Vagina (tissue), 2 donors: ENCODE measurements at places on chromosomes 6 and 20. TPM values are rescaled to one million over a fixed set of nuclear protein-coding genes. Genes with fewer than 3 reads are reported as not detected.

Gene ZSCAN23
- 0.98 TPM for total RNA-seq

DNA sequence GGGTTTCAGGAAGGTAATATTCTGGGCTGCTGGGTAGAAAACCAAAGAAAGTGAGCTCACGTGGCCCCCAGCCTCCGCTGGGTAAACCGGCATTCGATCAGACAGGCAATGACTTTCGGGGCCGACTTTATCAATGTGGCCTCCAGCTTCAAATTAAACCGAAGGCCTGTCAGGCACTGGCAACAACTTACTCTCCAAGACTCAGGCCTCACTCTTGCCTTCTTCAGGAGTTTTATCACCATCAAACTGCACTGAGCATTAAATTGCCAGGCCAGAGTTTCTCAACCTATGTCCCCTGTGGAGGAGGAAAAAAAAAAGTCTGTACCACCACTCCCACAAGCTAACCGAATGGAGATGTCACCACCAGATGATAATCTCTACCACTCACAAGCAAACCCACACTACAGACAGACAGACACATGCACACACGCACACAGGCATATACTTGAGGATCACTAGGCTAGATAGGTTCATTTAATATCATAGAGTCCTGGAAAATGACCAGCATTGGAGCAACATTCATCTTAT is 1.1 kb upstream of the MBOAT1 start:
- no peaks in the 10 kb centered on the region for H3K36me3 ChIP-seq
- no peak for DNase-seq
- peaks cover 44% of the 10 kb centered on the region for H3K4me1 ChIP-seq
- H3K27me3 ChIP-seq, result no peaks in the 10 kb centered on the region
- H3K27ac ChIP-seq, result peak overlapping the region; percentile 94

DNA sequence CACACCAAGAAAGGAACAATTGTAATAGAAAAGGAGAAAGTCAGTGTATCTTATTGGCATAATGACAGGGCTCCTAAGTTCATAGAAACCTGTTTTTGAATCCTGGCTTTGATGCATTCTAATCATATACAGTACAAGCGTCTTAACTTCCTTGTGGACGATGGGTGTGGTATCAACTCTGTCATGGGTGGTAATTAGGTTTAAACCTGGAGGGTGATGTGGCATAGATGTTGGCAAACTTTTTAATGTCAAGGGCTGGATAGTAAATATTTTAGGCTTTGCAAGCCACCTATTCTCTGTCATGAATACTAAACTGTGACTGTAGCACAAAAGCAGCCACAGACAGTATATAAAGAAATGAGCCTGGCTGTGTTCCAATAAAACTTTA is 138.7 kb upstream of the EDN1 start:
- H3K36me3 ChIP-seq, result no peaks in the 10 kb centered on the region
- no peak for DNase-seq
- H3K4me3 ChIP-seq, result no peak overlapping the region
- H3K27ac ChIP-seq, result no peak overlapping the region

DNA sequence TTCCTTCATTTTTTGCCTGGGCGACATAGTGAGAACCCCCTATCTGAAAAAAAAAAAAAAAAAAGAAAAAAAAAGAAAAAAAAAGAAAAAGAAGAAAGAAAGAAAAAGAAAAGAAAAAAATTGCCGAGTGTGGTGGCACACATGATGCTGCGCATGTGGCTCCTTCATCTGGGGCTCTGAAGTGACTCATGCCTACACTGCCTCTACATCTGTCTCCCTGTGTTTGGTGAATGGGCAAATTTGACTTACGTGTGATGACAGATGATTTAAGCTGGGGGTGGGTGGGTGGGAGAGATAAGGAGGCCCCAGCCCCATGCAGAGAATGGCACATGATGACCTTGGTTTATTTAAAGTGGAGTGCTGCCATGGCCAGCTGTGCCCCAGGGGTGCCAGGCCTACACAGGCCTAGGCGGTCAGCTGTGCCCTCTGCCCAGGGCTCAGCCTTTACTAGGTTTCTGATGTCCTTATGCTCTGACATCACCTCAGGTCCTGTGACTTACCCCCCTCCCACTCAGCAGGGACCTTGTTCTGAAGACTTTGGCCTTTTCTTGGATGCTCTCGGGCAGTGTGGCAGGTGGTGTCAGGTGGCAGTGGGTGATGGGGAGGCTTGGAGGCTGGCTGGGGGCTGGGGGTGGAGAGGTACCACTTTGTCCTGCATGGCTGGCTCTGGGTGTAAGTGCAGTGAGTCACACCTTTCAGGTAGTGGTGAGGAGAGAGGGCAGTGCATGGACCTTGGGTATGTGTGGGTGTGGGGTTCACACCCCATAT is 41.1 kb downstream of the VEGFA start:
- DNase-seq, result no peak
- H3K4me1 ChIP-seq, result no peaks in the 10 kb centered on the region
- no peak overlapping the region for H3K27ac ChIP-seq

- no peak overlapping the region for H3K4me3 ChIP-seq
- H3K27me3 ChIP-seq, result no peaks in the 10 kb centered on the region
- DNase-seq, result no peak
- H3K36me3 ChIP-seq, result no peaks in the 10 kb centered on the region
- H3K4me1 ChIP-seq, result no peaks in the 10 kb centered on the region
- no peak overlapping the region for H3K27ac ChIP-seq
These were observed 136.1 kb upstream of the SULF2 start for GRCh38 chr20:47921408-47921807.

DNA sequence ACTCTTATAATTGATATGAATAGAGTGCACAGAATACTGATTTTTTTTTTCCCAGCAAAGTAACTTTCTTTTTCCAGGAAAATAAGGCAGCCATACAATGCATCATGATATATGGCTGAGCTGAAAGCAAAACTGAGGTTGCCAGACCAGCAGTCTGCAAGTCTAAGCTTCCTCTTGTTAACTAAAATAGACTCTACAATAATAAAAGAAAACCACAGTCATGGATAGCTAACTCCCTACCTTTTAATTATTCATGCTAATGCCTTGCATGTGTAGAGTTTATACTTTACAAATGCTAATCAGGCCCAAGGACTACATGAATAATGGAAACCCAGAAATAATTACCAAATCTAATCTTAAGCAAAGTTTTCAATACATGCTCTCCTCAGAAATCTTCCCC is 47.4 kb downstream of the MAP7 start:
- no peaks in the 10 kb centered on the region for H3K4me1 ChIP-seq
- DNase-seq, result no peak
- H3K4me3 ChIP-seq, result no peak overlapping the region
- no peaks in the 10 kb centered on the region for H3K36me3 ChIP-seq
- H3K27ac ChIP-seq, result no peak overlapping the region
- H3K27me3 ChIP-seq, result no peaks in the 10 kb centered on the region

Gene SDHAF4
- 5.6 TPM for total RNA-seq

GRCh38 chr6:70299456-70299855 is 3.4 kb downstream of the COL9A1 start:
- H3K4me1 ChIP-seq, result no peaks in the 10 kb centered on the region
- DNase-seq, result no peak
- H3K4me3 ChIP-seq, result no peak overlapping the region
- no peaks in the 10 kb centered on the region for H3K36me3 ChIP-seq
- H3K27ac ChIP-seq, result no peak overlapping the region
- no peaks in the 10 kb centered on the region for H3K27me3 ChIP-seq

GRCh38 chr6:135088281-135088680 is 33.7 kb upstream of the HBS1L start:
- no peak overlapping the region for H3K27ac ChIP-seq
- H3K4me3 ChIP-seq, result no peak overlapping the region
- no peaks in the 10 kb centered on the region for H3K4me1 ChIP-seq

Gene UST
- total RNA-seq, result 14.2 TPM

Gene KCNQ2
- 1.2 TPM for total RNA-seq

DNA sequence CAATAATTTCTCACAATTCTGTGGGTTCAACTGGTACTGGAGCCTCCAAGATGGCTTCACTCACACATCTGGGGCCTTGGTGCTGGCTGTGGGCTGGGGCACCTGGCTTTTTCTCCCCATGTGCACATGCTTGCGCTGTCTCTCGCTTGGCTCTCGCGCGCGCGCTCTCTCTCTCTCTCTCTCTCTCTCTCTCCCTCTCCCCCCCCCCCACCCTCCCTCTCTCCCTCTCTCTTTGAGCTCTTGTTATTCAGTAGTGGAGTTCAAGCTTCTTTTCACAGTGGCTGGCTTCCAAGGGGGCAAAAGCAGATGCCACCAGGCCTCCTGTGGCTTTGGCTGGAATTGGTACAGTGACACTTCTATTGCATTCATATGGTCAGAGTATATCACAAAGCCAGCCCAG is 10.8 kb upstream of the TBCC start:
- H3K36me3 ChIP-seq, result no peaks in the 10 kb centered on the region
- DNase-seq, result no peak
- H3K27me3 ChIP-seq, result no peaks in the 10 kb centered on the region
- no peak overlapping the region for H3K27ac ChIP-seq
- H3K4me1 ChIP-seq, result peaks cover 2% of the 10 kb centered on the region

DNA sequence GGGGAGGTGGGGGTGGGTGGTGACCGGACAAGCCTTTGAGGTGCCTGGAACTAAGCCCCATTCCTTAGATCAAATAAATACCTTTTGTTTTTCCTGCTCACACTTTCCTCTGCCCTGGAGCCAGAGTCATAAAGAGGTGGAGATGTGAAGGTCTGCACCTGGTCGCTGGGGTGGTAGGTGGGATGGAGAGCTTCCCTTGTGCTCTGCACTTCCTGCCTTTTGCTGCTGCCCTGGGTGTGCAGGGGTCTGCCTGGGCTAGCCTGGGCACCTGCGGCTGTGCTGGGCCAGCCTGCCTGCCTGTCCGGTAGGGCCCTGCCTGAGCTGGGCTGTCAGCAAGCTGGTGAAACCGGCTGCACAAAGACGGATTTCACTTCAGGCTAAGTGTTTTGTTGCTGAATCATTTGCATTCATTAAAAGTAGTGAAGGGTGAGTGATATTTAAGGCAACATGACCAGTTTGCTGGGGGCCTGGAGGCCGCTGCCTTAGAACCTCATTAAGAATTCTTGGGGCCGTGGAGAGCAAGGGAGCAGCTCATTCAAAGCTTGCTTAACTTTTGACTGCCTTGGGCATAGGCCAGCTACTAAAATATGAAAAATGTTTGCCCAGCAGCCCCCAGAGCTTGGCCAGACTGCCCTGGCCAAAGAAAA is 20.5 kb downstream of the PTK7 start:
- peaks cover 49% of the 10 kb centered on the region for H3K4me1 ChIP-seq
- H3K27me3 ChIP-seq, result no peaks in the 10 kb centered on the region
- no peak for DNase-seq
- H3K4me3 ChIP-seq, result no peak overlapping the region

GRCh38 chr6:34190504-34191122 is 44.7 kb upstream of the GRM4 start:
- no peak overlapping the region for H3K4me3 ChIP-seq
- DNase-seq, result peak; percentile 70
- no peaks in the 10 kb centered on the region for H3K27me3 ChIP-seq
- H3K36me3 ChIP-seq, result no peaks in the 10 kb centered on the region
- no peak overlapping the region for H3K27ac ChIP-seq
- no peaks in the 10 kb centered on the region for H3K4me1 ChIP-seq

DNA sequence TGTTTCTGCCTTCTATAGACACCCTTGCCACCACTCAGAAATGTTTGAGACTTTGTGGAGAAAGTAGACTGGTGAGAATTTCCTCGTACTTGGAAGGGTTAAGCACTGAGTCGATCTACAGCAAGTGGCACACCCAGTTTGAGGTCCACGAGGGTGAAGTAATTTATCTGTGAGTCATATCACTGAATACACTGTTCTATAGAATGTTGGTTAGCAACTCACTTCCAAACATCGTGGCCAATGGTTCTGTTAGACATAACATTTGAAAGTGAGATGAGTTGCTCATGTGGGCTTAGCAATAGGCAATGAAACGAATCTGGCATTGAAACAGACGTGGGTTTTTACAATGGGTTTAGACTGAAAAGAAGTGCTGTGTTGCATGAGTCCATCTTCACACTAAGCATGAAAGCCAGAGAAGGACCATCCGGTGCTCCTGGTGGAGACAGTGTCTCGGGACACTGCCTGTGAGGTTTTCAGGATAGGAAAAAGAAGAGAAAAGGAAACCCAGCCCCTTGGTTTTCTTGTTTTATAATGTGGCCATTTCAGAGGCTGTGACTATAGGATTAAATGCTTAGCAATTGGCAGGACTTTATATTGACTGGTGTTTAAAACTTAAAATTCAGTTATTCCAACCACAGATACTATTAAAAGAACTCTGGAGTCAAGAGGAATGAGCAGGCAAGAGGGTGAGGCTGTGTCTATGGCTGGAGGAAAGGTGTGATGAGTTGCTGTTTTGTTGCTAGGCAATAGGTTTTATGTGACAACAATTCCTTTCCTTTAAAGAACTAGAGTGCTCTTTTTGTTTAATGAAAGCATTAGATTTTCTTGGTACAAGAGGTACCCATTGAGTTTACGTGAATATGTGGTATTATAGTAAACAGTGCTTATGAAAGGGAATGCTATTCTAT is 31.0 kb upstream of the EZR start:
- H3K27me3 ChIP-seq, result no peaks in the 10 kb centered on the region
- peaks cover 33% of the 10 kb centered on the region for H3K4me1 ChIP-seq
- DNase-seq, result no peak
- H3K4me3 ChIP-seq, result no peak overlapping the region
- no peaks in the 10 kb centered on the region for H3K36me3 ChIP-seq

Gene IRF4
- total RNA-seq, result 2.9 TPM

DNA sequence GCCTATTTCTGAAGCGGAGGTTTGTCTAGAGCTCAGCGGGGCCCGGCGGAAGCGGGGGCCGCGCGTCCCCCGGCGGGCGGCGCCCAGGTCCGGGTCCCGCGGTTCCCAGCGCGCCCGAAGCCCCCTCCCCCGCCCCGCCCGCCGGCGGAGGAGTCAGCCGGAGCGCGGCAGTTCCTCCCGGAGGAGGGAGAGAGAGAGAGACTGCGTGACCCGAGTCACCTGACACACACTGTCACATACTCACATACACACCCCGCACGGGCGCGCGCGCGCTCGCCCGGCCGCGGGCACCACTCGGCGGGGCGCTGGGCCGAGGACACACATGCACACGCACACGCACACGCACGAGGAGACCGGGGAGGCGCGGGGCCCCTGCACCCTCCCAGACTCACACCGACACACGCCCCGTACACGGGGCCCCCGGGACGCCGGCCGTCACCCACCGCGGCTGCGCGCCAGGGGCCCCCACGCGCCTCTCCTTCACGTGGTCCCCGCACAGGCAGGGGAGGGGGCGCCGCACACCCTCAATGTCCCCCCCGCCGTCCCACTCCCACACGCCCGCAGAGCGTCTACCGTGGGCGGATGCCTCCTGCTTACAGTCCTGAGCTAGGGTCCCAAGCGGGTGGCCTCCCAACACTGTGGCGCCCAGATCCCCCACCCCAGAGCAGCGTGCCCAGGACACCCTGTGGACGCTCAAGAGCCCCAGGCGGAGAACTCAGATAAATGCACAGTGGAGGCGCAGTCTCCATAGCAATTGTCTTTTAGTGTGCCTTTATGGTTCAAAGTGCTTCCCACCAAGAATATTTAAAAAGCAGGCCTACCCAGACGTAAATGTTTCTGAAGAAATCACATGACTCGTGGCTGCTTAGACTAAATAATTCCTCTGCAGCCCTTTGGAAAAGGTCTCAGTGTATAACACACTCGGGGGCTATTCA is at the start of gene RRAGD:
RRAGD (minus strand) TSS at position 203 of the 935 bp plus-strand sequence. CDS start 280 bp downstream, outside the sequence.
- H3K27ac ChIP-seq, result peak within 1 kb of the TSS; percentile 74
- no peak for DNase-seq
- H3K36me3 ChIP-seq, result no peaks in the 10 kb centered on the region
- H3K4me1 ChIP-seq, result peaks cover 20% of the 10 kb centered on the region

Gene MEI4
- not detected for total RNA-seq

Gene EYS
- not detected for total RNA-seq
